AG10803 (cell line): ENCODE measurements at places on chromosomes 6 and 20.
A peak's percentile ranks its signal among the peaks of the same experiment; 100 is the strongest.

DNA sequence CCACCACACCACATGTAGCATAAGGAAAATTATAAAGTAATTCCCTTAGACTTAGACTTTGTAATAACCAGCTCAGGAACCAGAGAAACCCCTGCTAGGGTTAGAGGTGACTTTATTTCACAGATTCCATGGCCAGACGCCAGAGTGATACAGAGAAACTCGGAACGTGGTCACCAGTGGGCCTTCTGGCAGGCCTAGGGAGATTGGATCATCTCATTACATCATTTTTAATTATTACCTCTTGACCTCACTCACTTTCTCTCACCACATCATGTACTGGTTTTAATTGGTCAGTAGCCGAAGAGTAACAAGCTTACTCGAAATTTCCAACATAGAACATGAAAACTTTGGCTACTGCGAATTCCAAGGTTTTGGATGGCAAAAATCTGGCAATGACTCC, 72.9 kb downstream of the BMP6 start:
- no peak for DNase-seq

DNA sequence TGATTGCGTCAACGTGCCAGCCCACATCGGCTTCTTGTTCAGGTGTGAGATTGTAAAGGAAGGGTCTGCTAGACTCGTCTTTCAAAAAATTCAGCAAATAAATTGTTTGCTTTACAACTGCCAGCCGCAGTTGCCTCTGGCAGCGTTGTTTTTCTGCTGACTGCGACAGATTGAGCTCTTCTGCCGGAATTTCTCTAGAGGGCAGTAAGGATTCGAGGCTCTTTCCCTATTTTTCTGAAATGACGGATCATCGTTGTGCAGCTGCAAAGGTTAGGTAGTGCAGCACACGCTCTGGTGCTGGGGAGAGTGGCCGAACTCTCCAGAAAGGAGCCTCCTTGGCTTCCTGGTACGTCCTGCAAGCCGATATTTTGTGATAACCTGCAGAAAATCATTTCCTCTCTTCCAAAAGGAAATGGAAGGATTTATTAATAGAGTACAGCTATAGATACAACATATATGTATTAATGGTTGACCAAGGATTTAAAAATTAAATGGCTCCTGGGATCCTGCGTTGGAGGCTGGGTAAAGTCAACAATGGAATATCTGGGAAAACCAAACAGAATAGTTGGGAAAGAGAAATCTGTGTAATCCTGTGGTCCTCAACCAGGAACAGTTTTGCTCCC, 121.9 kb upstream of the ZFP64 start:
- DNase-seq, result peak; percentile 64

GRCh38 chr20:58640446-58640845, 10.6 kb upstream of the STX16 start:
- DNase-seq, result no peak

GRCh38 chr20:6685181-6685582, 82.3 kb upstream of the BMP2 start:
- no peak for DNase-seq

DNA sequence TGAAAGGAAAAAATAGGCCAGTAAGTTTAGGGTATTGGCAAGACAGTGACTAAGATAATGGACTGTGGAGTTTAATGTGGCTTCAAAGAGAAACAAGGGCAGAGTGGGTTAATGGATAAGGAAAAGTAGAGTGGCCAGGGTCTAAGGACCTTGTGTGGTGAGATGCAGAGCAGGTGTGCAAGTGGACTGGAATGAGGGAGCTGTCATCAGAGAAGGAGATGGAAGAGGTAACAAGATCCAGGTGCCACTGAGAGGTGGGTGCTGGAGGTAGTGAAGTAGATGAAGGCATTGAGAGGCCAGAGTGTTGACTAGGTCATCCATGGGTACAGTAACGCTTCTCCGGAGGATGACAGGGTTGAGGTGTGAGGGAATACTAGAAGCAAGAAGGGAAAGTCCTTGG, 136.1 kb downstream of the QRSL1 start:
- no peak for DNase-seq

- DNase-seq, result peak; percentile 14
Observed at GRCh38 chr6:43221046-43221972, 8.0 kb downstream of the DNPH1 start.

GRCh38 chr6:55676736-55677135, 97.7 kb upstream of the HMGCLL1 start:
- DNase-seq, result no peak

DNA sequence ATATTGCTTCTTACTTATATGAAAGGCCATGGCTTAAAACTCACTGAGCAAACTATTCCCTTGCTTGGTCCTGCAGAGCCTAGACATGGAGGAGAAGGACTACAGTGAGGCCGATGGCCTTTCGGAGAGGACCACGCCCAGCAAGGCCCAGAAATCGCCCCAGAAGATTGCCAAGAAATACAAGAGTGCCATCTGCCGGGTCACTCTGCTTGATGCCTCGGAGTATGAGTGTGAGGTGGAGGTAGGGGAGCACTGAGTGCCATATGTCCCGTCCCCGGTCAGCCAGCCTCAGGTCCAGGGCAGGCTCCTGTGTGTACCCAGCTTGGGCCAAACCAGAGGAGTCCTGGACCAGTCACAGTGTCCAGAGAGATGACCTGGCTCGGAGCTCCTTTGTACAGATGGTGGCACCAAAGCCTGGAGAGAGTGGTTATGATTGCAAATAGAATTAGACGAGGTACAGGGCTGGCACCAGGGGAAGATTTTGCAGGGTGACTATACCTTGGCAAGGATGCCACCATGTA, 21.0 kb downstream of the EPB41L1 start:
- no peak for DNase-seq

DNA sequence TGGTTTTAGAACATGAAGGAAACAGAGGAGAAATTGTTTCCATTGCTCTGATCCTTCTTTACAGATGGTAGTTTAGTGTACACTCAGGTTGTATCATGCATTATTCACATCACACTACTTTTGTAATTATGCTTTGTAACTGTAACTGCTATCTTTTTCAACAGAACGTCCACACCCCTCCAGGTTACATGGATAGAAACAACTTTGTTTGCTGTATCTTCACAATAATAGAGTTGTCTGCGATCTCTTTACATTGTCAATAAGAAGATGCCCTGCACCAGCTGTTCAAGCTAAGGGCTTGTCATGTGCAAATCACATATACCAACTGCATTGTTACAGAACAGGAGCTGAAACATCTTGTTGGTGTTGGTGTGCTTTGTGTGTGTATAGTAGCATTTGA, 67.9 kb upstream of the MAP7 start:
- DNase-seq, result no peak

DNA sequence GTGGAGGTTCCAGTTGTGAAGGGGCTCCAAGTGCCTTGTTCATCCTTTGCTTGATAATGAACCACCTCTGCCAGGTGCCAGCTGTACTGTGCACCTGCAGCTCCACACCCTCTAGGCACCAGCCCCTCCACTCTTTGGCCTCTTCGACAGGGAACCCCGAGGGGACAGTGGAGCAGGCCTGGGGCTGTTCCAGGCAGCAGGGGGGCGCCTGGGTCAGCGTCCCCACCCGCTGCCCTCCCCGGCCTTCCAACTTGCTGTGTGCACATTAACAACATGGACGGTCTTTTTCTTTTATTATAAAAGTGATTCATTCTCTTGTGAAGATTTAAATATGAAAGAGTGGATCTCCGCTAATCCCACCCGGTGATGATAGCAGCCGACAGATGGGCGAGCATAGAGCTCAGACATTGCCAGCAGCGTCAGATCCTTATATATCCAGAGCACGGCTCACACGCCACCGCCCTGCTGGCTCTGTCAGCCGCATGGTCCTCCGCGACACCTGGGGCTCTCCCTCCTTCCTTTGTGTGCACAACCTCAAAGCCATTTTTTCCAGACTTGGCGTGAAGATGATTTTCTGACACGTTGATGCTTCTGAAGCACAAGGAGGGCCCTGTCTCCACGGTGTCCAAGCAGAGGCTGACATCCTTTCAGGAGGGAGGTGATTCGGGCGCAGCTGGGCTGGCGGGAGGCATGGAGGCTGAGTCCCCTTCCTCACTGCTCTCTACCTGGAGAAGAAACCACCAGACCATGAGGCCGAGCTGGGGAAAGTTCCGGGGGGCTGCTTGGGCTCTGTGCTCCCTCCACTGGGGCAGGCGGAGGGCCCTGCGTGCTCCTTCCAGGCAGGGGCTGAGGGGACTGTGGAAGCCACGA, 22.2 kb upstream of the MRGBP start:
- no peak for DNase-seq

DNA sequence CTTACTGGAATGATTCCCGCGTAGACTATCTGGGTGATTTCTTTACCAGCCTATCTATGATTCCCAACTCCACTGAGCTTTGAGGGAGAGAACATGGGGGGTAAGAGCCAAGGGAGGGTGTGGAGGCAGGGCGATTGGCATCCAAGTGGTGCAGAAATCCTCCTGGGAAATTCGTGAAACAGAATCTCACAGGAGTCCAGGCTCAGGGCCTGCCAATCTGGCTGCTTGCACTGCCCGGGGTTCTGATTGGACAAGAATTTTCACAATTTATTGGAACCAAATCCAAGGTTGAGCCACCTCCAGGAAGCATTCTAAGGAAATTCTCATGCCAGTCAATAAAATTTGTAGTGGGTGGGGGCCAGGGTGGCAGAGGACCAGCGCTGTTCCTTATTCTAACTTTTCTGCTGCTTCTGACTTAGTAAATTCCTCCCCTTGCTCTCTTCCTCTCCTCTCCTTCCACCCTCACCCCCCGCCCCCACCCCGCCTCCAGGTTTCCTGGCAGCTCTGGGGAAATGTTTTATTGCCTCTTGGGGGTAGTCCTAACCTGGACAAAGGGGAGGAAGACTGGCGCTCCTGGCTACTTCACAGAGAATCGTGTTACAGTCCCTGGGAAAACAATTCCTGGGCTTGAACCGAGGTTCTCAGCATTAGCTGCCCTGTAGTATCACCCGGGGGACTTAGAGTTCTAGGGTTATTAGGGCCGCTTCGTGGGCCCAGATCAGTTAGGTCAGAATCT, 3.1 kb downstream of the BMP6 start:
- DNase-seq, result no peak

GRCh38 chr6:22363714-22364239, 66.9 kb upstream of the PRL start:
- DNase-seq, result no peak

GRCh38 chr20:17673084-17673483, 9.0 kb downstream of the RRBP1 start:
- no peak for DNase-seq

GRCh38 chr6:21459641-21460040, 133.9 kb upstream of the SOX4 start:
- no peak for DNase-seq

DNA sequence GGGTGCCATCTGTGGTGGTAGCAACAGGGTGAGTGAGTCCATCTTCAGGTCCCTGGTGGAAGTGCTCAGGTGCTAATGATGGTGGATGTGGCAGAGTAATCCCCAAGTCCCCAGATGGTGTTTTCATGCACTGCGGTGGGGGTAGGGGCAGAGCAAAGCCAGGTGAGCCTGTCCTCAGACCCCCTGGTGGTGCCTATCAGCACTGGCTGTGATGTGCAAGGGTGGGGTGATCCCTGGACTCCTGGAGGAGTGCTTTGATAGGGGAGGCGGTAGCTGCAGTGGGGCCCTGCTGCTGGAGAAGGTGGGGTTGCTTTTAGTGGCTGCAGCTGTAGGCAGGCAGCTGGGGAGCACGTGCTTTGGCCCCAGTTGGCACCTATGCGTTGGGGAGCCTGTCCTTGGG, 70.8 kb downstream of the CCDC170 start:
- no peak for DNase-seq

DNA sequence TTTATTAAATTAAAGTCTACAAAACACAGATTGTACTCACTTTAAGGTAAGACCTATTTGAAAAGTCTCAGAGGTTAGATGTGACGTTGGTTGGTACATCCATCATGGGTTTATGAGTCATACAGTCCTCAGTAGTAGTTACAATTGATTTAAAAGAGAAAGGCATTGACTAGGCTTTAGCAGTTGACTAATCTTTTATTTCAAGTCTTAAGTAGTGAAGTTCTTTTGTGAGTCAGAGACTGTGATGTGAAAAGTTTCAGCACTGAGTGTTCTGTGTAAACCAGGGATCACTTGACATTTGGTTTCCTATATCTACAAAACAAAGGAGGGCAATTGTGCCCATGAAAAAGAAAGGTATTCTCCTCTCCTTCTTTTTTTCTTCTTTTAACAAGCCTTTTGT, 221.3 kb downstream of the GRIK2 start:
- DNase-seq, result peak; percentile 28

DNA sequence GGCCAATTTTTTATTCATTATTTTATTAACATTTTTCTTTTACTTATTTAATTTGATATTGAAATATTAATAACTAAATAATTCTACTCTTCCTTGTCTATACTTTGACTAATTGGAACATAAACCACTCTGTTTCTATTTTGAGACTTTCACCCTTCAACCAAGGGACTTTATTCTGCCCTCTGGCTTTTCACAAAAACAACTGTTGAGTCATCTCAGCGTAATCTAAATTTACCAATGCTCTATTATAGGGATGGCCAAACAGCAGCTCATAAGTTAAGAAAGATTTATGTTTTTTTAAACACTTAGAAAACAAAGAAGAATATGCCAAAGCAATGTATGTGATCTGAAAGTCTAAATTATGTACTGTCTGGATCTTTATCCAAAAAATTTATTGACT, 46.7 kb downstream of the DOP1A start:
- DNase-seq, result no peak

DNA sequence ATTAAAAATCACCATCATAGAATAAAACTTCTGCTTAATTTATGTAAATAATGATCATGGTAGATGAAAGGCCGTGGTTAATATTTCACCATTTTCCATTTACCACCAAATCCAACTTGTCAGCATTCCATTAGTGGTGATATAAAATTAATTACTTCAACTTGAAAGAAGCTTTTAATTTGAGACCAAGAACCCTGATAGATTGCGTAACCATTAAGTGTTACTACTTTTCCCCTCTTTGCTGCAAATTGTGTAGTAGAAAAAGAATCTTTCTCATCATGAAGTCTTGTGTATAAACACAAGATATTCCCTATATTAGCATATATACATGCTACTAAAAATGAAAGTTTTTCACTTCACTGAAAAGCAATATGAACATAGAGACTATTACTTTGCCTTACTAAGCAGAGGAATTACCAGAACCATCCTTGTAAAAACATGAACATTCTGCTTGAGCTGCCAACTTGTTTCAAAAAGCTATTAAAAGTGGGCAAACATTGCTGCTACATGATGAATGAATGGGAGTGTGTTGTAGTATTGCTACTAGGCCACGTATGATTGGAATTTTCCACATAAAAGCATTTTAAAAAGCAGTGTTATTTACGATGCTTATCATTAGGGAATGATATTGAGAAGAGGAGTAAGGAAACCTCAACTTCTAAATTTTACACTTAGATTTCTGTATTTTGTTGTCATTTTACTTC, 35.0 kb downstream of the STX11 start:
- DNase-seq, result peak; percentile 25

DNA sequence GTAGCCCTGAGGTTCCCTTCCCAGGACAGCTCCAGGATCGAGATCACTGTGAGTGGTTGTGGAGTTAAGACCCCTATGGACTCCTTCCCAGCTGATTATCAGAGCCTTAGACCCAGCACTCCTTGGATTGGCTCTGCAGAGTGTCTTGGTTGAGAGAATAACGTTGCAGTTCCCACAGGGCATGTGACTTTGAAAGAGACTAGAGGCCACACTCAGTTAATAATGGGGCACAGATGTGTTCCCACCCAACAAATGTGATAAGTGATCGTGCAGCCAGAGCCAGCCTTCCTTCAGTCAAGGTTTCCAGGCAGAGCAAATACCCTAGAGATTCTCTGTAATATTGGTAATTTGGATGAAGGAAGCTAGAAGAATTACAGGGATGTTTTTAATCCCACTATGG, 5.2 kb upstream of the BTN2A2 start:
- DNase-seq, result no peak
